ENCODE measurements at places on chromosomes 7 and 10.

GRCh38 chr10:130254662-130255061 is 118.5 kb downstream of the GLRX3 start:
- DNase-seq: no peak

DNA sequence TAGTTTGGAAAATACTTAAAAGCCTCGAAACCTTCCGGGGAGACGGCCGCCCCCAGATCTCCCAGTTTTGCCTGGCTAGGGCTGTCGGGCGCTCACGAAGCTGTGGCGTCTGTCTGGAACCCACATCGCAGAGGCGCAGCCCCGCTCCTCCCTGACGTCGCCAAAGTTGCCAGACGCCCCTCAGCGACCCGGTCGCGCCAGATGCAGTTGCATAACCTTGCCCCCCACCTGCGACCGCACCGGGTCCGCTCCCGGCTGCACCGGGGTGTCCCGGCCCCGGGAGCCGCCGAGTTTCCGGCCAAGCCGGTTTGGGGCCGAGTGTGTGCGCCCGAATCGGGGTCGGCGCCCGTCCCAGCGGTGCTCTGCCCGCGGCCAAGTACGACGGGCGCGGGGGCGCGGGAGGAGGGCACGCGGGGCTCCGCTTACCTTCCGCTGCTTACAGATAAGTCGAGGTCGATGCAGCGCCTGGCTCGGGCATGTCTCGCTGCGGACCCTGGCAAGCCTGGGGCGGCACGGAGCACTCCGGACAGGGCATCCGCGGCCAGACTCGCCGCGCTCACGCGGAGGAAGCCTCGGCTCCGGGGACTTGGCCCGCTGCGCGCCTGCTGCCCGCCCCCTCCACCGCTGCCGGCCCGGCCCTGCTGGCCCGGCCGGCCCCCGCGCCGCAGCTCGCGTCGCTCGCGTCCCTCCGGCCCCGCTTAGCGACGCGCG is 665 bp downstream of the INSYN2A start:
- no peak for DNase-seq

DNA sequence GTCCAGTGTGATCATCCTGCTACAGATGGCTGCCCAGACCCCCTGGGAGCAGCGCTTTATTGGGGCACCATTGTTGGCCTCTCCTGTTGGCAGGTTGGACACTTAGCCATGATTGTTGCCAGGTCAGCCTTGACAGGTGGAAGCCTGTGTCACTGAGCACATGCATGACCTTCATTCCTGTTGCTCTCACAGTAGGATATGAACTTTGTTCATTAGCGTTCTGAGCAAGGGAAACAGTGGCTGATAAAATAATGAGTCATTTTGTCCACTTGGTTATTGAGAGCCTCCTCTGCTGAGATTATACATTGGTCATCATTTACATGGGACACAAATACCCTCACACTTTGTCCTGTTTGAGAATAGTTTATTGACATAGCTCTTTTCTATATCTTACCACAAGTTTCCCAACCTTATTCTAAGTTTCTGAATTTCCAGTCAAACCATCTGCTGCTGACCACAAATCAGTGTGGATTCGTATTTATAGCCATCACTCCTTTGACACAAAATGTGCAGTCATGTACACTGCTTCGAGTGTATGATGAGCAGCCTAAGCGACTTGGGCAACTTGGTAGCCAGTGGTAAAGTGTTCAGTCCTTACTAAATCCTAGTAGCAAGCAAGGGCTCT is 102.6 kb downstream of the TPST1 start:
- DNase-seq: no peak

GRCh38 chr7:85890244-85890811 is 703.5 kb upstream of the SEMA3D start:
- DNase-seq: no peak

DNA sequence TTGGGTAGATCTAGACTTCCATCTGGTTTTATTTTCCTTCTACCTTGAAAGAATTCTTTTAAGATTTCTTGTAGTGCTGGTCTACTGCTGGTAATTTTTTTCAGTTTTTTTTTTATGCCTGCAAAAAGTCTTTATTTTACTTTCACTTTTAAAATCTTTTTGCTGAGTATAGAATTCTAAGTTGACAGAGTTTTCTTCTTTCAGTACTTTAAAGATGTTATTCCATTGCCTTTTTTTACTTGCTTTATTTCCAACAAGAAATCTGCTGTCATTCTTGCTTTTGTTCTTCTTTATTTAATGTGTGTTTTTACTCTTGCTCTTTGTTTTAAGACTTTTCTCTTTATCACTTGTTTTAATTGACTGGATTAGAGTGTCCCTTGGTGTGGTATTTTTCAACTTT is 36.1 kb upstream of the HECTD2 start:
- DNase-seq: no peak
